ENCODE measurements at places on chromosomes 3 and 15. TPM values are rescaled to one million over a fixed set of nuclear protein-coding genes. Genes with fewer than 3 reads are reported as not detected.

Gene SEMA3F
- total RNA-seq: 1.2 TPM

DNA sequence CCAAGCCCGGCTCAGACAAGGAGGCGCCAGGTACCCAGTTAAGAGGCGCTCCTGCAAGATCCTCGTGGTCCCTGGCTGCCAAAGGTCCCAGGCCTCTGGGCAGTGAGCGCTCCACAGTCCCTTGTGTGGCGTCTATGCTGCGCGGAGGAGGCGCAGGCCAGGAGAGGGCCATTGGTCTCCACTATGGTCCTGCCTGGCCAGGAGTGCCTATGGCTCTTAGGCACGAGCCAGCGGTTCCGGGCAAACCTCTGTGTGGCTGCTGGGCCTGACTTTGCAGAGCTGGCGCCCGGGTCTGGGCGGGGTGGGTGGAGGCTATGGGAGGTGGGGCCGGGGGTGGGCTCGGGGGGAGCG is 660 bp upstream of the ADAMTSL3 start:
- peaks cover 29% of the 10 kb centered on the region for H3K4me1 ChIP-seq
- H3K4me3 ChIP-seq: peak overlapping the region; percentile 64
- H3K27me3 ChIP-seq: no peaks in the 10 kb centered on the region
- no peaks in the 10 kb centered on the region for H3K36me3 ChIP-seq
- DNase-seq: no peak

GRCh38 chr3:105367063-105367405 is 325 bp downstream of the ALCAM start:
- peak overlapping the region; percentile 78 for H3K4me3 ChIP-seq
- peak; percentile 62 for DNase-seq
- H3K4me1 ChIP-seq: no peaks in the 10 kb centered on the region
- peak overlapping the region; percentile 93 for H3K27ac ChIP-seq
- no peaks in the 10 kb centered on the region for H3K27me3 ChIP-seq
- no peaks in the 10 kb centered on the region for H3K36me3 ChIP-seq

Gene LRRK1
- total RNA-seq: 2.9 TPM

GRCh38 chr3:39388741-39389248 is 5.6 kb downstream of the SLC25A38 start:
- H3K4me1 ChIP-seq: peaks cover 24% of the 10 kb centered on the region
- peaks cover 12% of the 10 kb centered on the region for H3K36me3 ChIP-seq
- no peaks in the 10 kb centered on the region for H3K27me3 ChIP-seq
- no peak overlapping the region for H3K4me3 ChIP-seq
- H3K27ac ChIP-seq: no peak overlapping the region

GRCh38 chr3:128133273-128133883 is 9.8 kb upstream of the RUVBL1 start:
- no peaks in the 10 kb centered on the region for H3K27me3 ChIP-seq
- H3K27ac ChIP-seq: no peak overlapping the region
- no peaks in the 10 kb centered on the region for H3K36me3 ChIP-seq
- DNase-seq: no peak
- peaks cover 8% of the 10 kb centered on the region for H3K4me1 ChIP-seq
- H3K4me3 ChIP-seq: no peak overlapping the region

Gene IRAK2
- 10.0 TPM for total RNA-seq

- H3K27me3 ChIP-seq: no peaks in the 10 kb centered on the region
- DNase-seq: no peak
- no peaks in the 10 kb centered on the region for H3K4me1 ChIP-seq
- no peaks in the 10 kb centered on the region for H3K36me3 ChIP-seq
- H3K4me3 ChIP-seq: no peak overlapping the region
Observed at GRCh38 chr3:60298141-60298540, 953.1 kb downstream of the FHIT start.

DNA sequence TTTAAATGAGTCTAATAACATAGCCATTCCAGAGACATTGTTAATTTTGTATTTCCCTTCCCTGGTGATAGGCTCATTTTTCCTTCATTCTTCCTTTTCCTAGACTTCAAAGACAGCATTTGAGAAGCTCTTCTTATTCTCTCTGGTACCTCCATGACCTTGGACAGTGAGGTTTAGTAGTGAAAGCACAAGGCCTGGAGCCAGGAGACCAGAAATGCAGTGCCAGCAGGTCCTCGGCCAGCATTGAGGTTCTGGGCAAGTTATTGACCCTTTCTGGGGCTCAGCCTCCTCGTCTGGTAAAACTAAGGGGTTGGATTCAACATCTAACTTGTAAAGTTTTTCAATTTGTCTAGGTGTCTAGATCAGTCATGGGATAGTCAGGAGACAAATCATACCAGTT is 146.9 kb downstream of the SV2B start:
- H3K27ac ChIP-seq: no peak overlapping the region
- DNase-seq: no peak
- H3K36me3 ChIP-seq: no peaks in the 10 kb centered on the region
- no peak overlapping the region for H3K4me3 ChIP-seq

Gene NRROS
- total RNA-seq: 1.2 TPM

GRCh38 chr3:114730397-114730796 is 416.7 kb downstream of the ZBTB20 start:
- no peak overlapping the region for H3K4me3 ChIP-seq
- H3K27ac ChIP-seq: no peak overlapping the region
- H3K36me3 ChIP-seq: no peaks in the 10 kb centered on the region
- H3K27me3 ChIP-seq: no peaks in the 10 kb centered on the region

Gene KNL1
- total RNA-seq: 2.4 TPM

- DNase-seq: peak; percentile 5
- no peaks in the 10 kb centered on the region for H3K36me3 ChIP-seq
- H3K4me1 ChIP-seq: no peaks in the 10 kb centered on the region
- no peak overlapping the region for H3K27ac ChIP-seq
- no peaks in the 10 kb centered on the region for H3K27me3 ChIP-seq
- no peak overlapping the region for H3K4me3 ChIP-seq
Observed at GRCh38 chr15:70789213-70789612, 25.9 kb upstream of the UACA start.

Gene TM4SF4
- 210 TPM for total RNA-seq

Gene TICRR
- total RNA-seq: 0.05 TPM

Gene PRR20G
- total RNA-seq: not detected

- no peaks in the 10 kb centered on the region for H3K4me1 ChIP-seq
- no peaks in the 10 kb centered on the region for H3K36me3 ChIP-seq
- no peak overlapping the region for H3K4me3 ChIP-seq
Observed at GRCh38 chr15:73017987-73018386, 34.3 kb upstream of the NEO1 start.

- no peak overlapping the region for H3K27ac ChIP-seq
- H3K36me3 ChIP-seq: no peaks in the 10 kb centered on the region
- no peaks in the 10 kb centered on the region for H3K4me1 ChIP-seq
- no peak for DNase-seq
Observed at GRCh38 chr3:149739396-149739795, 12.9 kb downstream of the COMMD2 start.

GRCh38 chr3:126166009-126166408 is 14.4 kb downstream of the ALDH1L1 start:
- peaks cover 20% of the 10 kb centered on the region for H3K36me3 ChIP-seq
- no peaks in the 10 kb centered on the region for H3K27me3 ChIP-seq

GRCh38 chr3:123914829-123915228 is 30.7 kb upstream of the MYLK start:
- DNase-seq: no peak
- no peak overlapping the region for H3K4me3 ChIP-seq
- no peak overlapping the region for H3K27ac ChIP-seq

DNA sequence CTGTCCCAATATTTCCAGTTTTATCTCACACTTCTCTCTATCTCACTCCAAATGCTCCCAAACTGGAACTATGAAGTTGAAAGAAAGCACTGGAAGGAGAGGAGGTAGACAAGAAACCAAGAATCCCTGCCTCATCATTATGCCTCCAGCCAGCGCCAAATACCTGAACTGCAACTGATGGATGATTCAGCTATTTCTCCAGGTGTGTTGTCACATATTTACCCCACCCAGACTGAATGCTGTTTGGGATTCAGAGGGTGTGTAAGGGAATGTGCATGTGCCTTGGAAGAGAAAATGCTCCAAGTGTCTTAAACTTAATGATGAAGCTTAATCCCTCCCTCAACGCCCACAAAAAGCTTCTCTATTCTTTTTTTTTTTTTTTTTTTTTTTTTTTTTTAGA is 269.5 kb upstream of the ATP11B start:
- H3K27ac ChIP-seq: no peak overlapping the region
- no peak overlapping the region for H3K4me3 ChIP-seq
- no peaks in the 10 kb centered on the region for H3K4me1 ChIP-seq
- no peaks in the 10 kb centered on the region for H3K36me3 ChIP-seq

- no peaks in the 10 kb centered on the region for H3K27me3 ChIP-seq
- H3K4me3 ChIP-seq: no peak overlapping the region
- H3K27ac ChIP-seq: no peak overlapping the region
- H3K4me1 ChIP-seq: no peaks in the 10 kb centered on the region
Observed at GRCh38 chr15:73982222-73982962, 9.7 kb downstream of the STOML1 start.

GRCh38 chr15:51576911-51577500 is 45.6 kb downstream of the DMXL2 start:
- H3K36me3 ChIP-seq: no peaks in the 10 kb centered on the region
- DNase-seq: no peak
- H3K4me3 ChIP-seq: no peak overlapping the region
- H3K4me1 ChIP-seq: no peaks in the 10 kb centered on the region
- H3K27ac ChIP-seq: no peak overlapping the region
- no peaks in the 10 kb centered on the region for H3K27me3 ChIP-seq

- no peak overlapping the region for H3K27ac ChIP-seq
- no peaks in the 10 kb centered on the region for H3K27me3 ChIP-seq
- H3K4me1 ChIP-seq: no peaks in the 10 kb centered on the region
- H3K4me3 ChIP-seq: no peak overlapping the region
- no peak for DNase-seq
Observed at GRCh38 chr15:65275728-65276126, 11.0 kb downstream of the PARP16 start.

GRCh38 chr3:103629391-103629790 is 1194.6 kb downstream of the ZPLD1 start:
- no peaks in the 10 kb centered on the region for H3K36me3 ChIP-seq
- H3K27ac ChIP-seq: no peak overlapping the region
- H3K27me3 ChIP-seq: no peaks in the 10 kb centered on the region
- DNase-seq: no peak

DNA sequence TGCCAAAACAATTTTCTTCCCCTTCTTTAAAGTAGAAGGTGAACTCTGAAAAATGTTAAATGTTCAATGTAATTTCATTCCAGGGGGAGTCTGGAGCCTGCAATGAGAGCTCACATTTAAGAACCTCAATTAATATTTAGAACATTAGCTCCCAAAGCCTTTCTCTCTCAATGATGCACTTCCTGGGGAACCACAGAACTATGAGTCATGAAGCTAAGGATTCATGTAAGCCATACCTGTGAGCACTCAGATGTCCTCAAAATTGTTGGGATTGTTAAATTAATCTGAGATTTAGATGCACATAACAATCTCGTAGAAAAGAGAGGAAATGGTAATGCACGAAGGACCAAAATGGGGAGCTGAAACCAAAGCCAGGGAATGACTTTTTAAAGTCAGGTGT is 244.2 kb upstream of the LRIG1 start:
- no peak overlapping the region for H3K4me3 ChIP-seq
- H3K36me3 ChIP-seq: no peaks in the 10 kb centered on the region

DNA sequence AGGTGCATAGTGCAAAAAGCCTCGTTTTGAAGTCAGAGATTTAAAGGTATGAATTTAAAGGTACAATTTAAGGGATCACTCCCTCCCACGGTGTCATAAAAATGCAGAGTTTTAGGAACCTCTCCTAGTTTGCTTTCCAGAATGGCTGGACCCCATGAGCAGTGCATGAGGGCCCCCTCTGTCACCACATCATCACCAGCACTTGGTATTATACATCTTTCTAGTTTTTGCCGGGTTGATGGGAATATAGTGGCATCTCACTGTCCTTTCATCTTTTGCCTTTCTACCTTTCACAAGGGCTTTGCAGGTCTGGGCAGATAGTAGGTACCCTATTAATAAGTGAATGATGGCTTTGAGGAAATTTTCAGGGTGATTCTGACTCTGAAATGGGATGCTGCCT is 103.6 kb upstream of the AGBL1 start:
- H3K27ac ChIP-seq: no peak overlapping the region
- H3K4me1 ChIP-seq: peaks cover 28% of the 10 kb centered on the region
- H3K36me3 ChIP-seq: no peaks in the 10 kb centered on the region
- no peaks in the 10 kb centered on the region for H3K27me3 ChIP-seq

DNA sequence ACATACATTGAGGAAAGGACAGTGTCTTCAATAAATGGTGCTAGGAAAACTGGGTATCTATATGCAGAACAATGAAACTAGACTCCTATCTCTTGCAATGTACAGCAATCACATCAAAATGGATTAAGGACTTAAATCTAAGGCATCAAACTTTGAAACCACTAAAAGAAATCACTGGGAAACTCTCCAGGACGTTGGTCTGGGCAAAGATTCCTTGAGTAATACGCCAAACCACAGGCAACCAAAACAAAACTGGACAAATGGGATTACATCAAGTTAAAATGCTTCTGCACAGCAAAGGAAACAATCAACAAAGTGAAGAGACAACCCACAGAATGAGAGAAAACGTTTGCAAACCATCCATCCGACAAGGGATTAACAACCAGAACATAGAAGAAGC is 14.5 kb downstream of the LAMP3 start:
- H3K36me3 ChIP-seq: no peaks in the 10 kb centered on the region
- no peak overlapping the region for H3K27ac ChIP-seq
- no peaks in the 10 kb centered on the region for H3K4me1 ChIP-seq
- no peak for DNase-seq
- no peak overlapping the region for H3K4me3 ChIP-seq

Gene GPR156
- total RNA-seq: not detected

DNA sequence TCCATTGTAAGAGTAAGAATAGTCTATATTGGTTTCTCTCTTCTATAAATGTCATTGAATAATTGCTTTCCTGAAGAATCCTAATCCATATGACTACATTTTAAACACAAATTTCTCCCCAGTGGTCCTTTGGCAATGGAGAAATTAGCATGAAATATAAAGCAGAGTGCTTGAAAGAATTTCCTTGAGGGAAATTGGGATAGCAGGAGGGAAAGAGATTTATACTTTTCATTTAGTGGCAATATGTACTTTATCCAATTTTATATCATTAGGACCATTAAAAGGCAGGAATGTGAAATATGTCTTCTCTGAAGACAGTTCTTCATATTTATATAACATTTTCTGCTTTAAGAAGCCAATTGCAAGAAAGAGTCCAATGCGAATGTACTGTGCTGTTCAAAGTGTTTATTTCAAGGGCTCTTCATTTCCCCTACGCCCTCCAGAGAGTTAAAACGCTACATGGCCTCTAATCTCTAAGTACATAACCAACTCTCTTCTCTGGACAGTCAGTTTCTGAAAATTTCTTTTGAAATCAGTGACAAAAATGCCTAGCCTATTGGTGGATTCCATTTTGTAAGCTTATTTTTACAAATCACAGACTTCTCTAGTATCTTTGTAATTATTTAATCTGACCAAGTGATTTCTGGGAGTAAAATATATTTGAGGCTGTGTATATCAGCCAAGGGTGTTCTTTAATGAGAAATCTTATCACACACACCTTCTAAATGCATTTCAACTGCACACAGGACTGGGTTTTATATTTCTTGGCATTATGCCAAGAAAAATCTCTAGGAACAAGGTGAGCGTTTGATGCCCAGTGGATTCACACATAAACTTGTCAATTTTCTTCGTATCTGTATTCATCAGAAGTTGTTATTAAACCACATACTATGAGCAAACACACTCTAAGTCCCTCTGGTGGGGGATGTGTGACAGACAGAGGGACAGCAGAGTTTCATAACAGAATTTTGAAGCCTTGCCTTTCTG is 51.2 kb downstream of the KCNAB1 start:
- no peaks in the 10 kb centered on the region for H3K36me3 ChIP-seq
- H3K4me3 ChIP-seq: no peak overlapping the region
- H3K27me3 ChIP-seq: no peaks in the 10 kb centered on the region
- H3K27ac ChIP-seq: no peak overlapping the region

All from right lobe of liver (tissue), 6 donors.